Stimulated activated CD4-positive, alpha-beta T cell treated with anti-CD3 and anti-CD28 coated beads, Interleukin-1b, Interleukin-23, amount 100 ng/mL, for 1 hour (primary cell): ENCODE measurements at places on chromosomes 4 and X.

- DNase-seq = no peak
Measured at GRCh38 chr4:11232015-11232414, 196.7 kb downstream of the HS3ST1 start.

DNA sequence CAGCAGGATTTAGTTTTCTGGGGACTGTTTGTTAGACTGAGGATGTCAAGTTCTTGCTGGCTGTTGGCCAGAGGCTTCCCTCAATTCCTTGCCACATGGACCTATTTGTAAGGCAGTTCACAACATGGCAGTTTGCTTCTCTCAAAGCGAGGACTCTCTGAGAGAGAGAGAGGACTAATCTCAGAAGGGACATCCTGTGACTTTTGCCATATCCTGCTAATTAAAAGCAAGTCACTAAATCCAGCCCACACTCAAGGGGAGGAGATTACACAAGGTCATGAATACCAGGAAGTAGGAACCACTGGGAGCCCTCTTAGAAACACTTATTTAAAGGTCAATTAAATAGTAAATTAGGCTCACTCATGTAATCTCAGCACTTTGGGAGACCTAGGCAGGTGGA, 38.2 kb downstream of the PPP1R2C start:
- no peak for DNase-seq

DNA sequence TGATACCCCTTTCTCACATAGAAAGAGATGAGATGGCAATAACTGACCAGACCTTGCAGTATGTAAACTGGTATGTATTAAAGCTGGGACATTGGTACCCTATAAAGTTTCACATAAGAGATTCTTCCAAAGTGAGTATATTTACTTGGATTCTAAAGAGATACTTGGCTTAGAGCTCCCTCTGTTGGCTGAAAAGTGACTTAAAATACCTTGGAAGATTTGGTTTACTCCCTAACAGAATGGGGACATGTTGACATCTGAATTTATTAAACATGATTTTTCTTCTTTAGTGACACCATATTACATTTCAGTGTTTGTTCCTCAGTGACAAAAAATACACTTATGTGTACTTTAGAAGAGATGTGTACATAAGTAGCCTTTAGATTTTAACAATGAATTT, 47.9 kb upstream of the RGN start:
- DNase-seq = no peak

- DNase-seq = no peak
Measured at GRCh38 chr4:123345935-123346300, 50.7 kb upstream of the SPRY1 start.

GRCh38 chr4:122783301-122784215, 43.1 kb upstream of the FGF2 start:
- no peak for DNase-seq

DNA sequence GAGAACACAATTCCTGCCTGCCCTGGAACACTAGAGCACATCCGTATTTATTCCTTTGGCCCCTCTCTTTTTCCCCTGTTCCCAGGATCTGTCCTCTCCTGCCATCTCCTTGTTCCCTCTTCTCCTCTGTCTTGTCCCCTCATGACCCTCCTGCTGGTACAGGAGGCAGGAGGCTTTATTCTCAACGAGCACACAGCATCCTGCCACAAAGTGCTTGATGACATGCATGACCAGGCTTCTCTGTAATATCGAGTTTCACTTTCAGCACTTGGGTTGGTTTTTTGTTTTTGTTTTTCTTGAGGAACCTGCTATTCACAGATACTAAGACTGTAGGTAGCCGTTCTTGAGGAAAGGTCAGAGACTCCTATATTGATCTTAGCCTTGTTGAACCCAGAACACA, 35.3 kb downstream of the NALF2 start:
- DNase-seq = no peak

- no peak for DNase-seq
Measured at GRCh38 chr4:1789552-1789951, 3.5 kb upstream of the FGFR3 start.

GRCh38 chrX:50609796-50610195, 139.2 kb upstream of the DGKK start:
- DNase-seq = no peak

DNA sequence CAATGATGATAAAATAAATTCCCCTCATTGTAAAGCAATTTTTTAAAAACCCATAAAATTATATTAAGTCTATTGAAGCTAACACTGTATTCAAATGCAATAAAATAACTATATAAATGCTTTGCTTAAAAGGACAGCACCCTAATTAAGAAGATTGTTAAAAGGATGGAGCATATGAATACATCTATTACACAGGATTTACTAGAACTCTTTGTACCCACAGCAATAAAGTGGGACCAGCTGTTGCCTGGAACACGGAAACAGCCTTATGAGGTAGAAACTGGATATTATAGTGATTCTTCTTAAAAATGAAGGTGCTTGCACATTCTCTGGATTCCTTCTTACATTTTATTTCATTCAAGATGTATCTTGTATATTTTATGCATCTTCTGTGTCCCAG, 298.7 kb upstream of the KLF3 start:
- DNase-seq = no peak

DNA sequence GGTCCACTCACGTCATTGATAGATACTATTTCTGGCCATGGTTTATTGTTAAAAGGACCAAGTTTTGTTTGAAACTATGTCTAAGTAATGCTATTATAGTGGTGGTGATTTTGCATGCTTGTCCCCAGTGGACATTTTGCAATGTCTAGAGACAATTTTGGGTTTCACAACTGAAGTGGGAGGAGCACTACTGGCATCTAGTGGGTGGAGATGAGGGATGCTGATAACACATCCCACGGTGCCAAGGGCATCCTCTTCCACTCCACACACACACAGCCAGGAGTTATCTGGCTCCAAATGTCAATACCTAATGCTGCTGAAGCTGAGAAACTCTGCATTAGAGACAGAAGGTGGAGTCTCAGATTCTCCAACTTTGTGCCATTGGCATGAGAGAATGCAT, 131.2 kb downstream of the FRMPD4 start:
- DNase-seq = no peak

DNA sequence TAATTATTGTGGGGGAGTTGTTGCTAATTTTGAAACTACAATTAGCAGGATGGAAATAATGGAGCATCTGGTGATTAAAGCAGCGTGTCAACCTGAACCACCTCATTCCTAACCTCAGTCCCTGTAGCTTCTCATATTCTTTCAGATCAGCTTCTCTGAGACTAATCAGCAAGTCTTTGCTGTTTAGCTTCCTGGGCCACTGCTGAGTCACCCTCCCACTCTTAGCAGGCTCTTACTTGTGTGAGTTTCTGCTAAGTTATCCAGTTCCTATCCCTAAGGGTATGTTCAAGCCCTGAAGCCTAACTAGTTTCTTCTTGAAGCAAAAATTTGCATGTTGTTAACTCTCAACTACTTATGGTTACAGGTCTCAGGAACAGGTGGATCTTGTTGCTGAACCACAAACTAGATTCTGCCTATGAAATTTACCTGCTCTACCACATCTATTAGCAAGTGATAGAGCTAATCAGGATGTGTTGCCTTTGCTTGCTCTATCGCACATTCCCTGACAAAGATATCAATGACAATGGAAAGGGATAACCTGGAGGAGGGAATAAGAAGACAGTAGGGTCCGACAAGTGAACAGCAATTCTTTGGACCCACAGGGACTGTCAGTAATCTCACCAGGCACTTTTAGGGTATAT, 134.2 kb downstream of the EIF4E start:
- no peak for DNase-seq

- no peak for DNase-seq
Measured at GRCh38 chr4:23930750-23931488, 41.1 kb upstream of the PPARGC1A start.

- no peak for DNase-seq
Measured at GRCh38 chr4:24645765-24646550, 61.6 kb upstream of the DHX15 start.

DNA sequence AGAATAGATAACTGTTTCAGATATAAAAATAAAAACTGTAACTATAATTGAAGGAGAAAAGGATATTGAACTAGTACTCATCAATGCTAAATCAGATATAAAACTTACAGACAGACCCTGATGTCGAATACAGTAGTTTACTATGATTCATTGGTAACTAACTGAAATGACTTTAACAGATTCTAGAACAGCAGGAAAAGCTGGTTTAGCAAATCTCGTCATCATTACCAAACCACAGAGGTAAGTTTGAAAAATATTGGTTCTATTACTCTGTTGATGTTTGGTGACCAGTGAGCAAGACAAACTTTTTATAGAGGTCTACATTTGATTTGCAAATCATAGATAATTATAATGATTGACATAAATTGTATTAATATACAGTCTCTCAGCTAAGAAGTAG, 551.4 kb upstream of the ADGRL3 start:
- no peak for DNase-seq

DNA sequence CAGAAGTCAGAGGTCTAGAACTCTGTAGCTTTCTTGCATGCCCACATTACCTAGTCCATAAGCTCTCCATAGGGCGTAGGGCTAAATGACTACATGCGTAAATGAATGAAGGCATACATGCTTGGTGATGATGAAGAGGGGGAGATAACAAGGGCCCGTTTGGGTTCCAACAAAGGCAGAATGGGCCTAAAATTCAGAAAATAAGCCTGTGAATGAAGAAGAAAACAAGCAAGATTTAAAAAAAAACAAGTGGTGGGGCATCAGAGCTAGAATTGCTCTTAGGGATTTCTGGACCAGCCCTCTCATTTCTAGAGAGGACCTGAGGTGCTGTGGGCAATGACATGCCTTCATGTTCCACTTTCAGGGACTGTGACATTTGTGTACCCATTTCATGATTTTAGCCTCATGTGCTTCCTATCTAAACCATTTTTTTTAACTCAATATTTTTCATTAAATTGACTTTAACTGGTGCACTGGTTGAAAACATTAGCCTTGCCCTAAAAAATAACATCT, 12.1 kb downstream of the GPRIN3 start:
- no peak for DNase-seq

GRCh38 chr4:188780686-188781085, 641.4 kb downstream of the TRIML1 start:
- no peak for DNase-seq

DNA sequence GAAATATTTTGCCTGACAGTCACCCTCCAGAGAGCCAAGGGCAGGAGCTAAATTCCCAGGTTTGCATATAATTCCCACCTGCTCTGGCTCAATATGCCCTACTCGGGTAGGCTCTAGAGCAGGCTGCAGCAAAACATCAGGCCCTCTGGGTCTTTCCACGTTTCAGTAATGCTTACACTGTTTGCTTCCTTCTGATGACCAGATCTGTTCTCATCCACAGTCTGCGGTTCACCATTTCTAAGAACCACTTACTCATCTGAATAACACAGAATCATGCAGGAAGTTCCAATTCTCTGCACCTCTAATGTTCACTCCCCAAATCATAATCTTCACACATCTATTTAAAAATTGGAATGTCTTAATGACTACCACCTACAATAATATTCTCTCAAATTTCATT, 141.4 kb downstream of the PPP3CA start:
- no peak for DNase-seq

DNA sequence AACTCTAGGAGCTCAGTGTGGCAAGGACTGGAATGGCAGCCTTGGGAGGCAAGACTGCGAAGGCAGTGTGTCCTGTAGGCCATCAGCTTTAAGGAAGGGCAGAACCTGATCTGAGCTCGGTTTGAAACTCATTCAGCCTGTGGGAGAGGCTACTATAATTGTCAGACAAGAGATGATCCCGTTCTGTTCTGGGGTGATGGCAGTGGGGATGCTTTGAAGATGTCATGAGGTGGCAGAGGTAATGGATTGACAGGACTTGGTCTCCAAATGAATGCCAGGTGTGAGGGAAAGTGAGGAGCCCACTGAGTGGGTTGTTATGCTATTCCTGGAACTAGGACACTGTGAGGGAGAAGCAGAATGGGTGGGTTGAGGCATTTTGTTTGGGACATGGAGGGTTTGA, 144.9 kb downstream of the PJA1 start:
- no peak for DNase-seq

DNA sequence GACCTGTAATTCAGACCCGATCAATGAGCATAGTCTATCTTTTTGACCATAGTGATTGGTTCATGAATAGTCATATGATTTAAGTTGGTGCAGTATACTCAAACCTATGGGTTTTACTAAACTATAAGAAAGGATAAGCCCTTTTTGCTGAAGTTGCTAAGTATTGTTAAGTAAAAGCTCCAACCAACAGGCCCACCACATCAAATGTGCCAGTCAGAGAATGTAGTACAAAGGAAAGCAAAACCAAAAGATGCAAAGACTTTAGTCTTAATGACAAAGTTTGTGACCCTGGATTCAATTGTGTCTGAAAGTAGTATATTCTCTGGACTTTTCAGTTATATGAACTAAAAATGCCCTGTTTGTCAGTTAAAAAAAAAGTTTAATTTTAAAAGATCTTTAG, 208.1 kb upstream of the TET2 start:
- no peak for DNase-seq

DNA sequence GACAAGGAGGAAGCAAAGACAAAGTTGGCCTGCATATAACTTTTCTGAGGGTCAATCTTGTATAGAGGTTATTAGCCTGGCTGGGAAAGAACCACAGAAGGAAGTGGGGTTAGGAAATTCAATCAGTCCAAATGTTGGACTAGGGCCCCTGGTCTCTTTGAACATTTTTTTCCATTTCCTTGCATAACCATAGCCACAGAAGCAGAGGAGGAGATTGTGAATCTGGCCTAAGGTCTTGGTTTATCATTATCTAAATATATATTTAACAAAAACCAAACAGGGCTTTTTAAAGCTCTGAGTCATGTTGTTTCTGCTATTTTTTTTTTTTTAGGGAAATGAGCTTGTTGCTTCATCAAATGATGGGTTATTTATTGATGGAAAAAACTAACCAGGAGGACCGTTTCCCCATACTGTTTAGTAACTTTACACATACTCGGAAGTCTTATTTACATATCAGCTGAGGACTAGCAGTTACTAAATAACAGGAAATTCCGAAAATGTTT, 97.7 kb upstream of the ACSL4 start:
- DNase-seq = no peak

- DNase-seq = no peak
Measured at GRCh38 chrX:16603822-16604221, 46.1 kb upstream of the S100G start.

GRCh38 chrX:12329476-12329875, 191.2 kb downstream of the FRMPD4 start:
- DNase-seq = no peak

- DNase-seq = no peak
Measured at GRCh38 chr4:41359422-41359775, 102.7 kb downstream of the UCHL1 start.
